ENCODE measurements at places on chromosomes 3 and 15.

DNA sequence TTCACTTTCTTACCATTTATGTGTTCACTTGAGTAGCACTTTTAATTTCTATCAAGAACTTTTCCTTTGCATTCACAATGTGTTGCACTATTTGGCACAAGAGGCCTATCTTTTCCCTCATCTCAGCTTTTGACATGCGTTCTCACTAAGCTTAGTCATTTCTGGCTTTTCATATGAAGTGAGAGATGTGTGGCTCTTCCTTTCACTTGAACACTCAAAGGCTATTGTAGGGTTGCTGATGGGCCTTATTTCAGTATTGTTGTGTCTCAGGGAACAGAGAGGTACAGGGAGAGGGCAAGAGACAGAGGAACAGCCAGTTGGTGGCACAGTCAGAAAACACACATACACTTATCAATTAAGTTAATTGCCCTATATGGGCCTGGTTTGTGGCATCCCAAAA is 127.4 kb upstream of the MLF1 start:
- no peak for DNase-seq

- peak; percentile 53 for DNase-seq
Observed at GRCh38 chr15:31197497-31198414, 96.2 kb upstream of the TRPM1 start.

- DNase-seq = peak; percentile 50
Observed at GRCh38 chr3:98733053-98733811, 29.9 kb upstream of the ST3GAL6 start.

GRCh38 chr3:190399677-190400076 is 11.7 kb downstream of the CLDN16 start:
- no peak for DNase-seq

DNA sequence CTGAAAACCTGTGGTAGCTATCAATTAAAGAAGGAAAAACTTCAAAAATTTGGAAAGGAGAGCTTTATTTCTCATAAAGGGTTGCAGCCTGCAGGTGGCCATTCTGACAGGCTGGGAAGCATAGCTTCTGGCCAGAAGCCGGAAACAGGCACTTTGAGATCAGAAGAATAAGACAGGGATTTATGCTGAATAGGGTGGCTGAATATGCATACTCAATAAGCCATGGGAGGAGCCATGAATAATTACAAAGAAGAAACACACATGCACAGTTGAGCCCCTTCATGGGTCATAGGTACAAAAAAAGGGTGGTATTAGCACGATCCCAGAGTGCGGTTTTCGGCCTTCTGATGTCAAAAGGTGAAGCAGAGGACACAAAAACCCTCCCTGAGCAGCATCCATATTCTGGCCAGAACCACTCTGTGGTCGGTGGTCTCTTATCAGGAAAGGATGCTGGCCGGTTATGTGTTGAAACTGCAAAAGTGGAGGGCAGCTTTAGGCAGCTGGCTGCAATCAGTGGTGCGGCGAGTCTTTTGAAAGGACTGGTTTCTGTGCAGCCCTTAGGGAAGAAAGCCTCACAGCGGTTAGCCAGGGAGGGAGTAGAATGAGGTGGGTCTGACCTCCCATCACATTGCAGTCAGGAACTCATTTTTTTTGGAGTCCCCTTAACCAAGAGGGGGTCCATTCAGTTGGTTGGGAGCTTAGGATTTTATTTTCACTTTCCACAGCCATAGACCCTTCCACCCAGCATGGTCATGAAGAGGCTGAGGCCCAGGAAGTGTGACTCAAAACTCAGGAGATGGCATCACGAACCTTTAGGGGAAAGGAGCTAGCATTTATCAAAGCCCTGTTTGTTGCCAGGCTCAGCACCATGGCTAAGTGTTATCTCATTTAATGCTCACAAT is 34.7 kb upstream of the CCDC174 start:
- no peak for DNase-seq

DNA sequence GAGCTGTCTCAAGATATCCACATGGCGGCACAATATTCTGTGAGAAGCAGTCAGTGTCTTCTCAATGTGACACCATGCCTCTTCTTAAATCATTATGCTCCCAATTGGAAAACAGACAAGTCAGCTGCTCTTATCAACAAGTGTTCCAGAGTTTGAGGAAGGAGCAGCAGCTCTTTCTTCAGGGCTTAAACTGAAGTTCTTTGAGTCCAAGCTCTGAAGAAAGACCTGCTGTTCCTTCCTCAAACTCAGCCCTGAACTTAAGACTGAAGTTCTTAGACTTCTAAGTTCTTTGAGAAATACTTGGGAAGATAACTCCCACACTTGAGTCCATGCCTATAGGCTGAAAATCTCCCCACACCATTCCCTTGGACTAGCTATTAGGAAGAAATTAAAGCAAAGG is 43.4 kb downstream of the NPTN start:
- no peak for DNase-seq

DNA sequence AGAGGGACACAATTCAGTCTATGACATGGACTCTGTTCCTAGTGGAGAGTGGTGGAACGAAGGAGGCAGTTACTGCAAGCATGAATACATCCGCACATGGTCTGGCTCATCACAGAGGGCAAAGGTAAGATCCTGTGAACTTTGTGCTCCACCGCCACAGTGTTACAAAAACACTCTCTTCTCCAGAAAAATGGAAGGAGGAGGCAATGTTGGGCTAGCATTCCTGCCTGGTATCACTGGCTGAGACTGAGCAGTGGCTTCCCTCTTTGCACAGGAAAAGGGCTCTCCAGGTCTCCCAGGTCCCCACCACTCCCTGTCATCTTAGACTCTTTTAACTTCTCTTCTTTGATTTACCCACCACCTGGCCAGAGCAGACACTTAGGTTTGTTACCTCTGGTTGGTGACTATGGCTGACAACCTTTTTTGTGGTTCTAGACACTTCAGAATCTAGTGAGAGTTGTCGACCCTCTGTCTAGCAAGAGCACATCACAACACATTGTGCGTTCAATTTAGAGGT is 1.5 kb upstream of the EEFSEC start:
- DNase-seq = no peak

DNA sequence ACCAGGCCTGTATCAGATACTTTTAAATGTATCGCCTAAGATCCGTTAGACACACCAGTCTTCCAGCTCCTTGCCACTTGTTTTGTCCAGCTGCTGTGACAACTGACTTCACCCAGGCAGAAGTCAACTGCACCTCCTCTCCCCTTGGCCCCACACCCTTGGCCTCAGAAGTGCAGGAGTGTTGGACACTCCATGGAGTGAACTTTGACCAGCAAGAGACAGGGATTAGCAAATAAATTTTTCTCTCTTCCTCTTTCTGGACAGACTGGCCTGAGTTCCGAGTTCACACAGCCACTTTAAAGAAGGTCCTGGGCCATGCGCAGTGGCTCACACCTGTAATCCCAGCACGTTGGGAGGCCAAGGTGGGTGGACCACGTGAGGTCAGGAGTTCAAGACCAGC is 2.9 kb upstream of the CLN6 start:
- DNase-seq = no peak

- DNase-seq = no peak
Observed at GRCh38 chr3:114745322-114746240, 401.5 kb downstream of the ZBTB20 start.

DNA sequence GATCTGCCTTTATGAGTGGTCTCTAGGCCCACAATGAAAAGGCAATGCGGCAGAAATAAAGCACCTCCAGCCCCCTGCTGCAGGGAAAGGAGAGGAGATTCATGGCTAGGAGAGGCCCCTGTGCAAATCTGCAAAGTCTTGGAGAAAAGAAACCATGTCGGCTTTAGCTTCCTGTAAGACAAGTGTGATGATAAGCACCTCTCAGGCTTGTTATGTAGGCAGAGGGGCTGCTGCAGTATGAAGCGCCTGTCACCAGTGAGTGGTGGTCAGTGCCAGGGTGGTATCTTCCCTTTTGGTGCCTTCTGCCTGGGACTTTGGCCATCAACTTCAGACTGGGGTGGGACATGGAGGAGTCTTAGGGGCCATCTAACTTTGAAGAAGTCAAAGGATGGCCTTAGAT is 59.2 kb upstream of the ARHGEF3 start:
- DNase-seq = no peak

- DNase-seq = no peak
Observed at GRCh38 chr15:93247466-93248121, 158.6 kb upstream of the RGMA start.

DNA sequence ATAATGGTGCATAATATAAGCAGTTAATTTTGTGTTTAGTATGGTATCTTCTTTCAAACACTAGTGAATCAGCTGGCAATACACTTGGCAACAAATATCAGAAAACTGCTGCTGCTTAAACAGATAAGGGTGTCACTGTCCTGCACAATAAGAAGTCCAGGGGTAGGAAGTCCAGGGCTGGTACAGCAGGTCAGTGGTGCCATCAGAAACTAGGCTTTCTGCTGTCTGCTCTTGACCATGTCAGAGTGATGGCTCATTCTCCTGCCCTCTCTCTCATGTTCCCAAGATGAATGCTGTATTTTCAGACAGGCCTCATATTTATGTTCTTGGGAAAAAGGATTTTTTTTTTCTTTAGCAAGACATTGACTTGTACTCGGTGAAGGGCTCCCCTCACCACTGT is 9.2 kb upstream of the GRK7 start:
- peak; percentile 30 for DNase-seq

- no peak for DNase-seq
Observed at GRCh38 chr3:2392981-2393380, 294.3 kb downstream of the CNTN4 start.
